NCI-H146 (cell line): ENCODE measurements at places on chromosomes 11 and 22.

DNA sequence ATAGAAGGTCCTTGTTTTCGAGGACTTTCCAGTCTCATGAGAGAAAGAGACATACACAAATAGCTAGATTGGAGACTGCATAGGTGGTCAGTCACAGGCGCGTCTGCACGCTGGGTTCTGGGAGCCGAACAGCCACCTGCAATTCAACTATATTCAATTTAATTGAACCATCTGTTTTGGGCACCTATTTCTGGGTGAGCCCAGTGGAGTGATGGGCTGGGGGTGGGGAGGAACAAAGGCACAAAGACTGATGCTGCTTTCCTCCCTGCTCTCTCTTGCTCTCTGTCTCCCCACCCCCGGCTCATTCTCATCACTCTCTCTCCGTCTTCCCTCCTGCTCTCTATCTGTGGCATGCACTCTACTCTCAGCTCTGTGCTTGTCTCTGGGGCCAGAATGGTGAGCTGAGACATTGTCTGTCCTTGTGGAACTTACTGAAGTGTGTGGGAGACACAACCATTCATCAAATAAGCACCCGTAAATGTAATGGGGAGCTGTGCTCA lies 48.1 kb upstream of the B3GAT1 start:
- DNase-seq, result no peak

DNA sequence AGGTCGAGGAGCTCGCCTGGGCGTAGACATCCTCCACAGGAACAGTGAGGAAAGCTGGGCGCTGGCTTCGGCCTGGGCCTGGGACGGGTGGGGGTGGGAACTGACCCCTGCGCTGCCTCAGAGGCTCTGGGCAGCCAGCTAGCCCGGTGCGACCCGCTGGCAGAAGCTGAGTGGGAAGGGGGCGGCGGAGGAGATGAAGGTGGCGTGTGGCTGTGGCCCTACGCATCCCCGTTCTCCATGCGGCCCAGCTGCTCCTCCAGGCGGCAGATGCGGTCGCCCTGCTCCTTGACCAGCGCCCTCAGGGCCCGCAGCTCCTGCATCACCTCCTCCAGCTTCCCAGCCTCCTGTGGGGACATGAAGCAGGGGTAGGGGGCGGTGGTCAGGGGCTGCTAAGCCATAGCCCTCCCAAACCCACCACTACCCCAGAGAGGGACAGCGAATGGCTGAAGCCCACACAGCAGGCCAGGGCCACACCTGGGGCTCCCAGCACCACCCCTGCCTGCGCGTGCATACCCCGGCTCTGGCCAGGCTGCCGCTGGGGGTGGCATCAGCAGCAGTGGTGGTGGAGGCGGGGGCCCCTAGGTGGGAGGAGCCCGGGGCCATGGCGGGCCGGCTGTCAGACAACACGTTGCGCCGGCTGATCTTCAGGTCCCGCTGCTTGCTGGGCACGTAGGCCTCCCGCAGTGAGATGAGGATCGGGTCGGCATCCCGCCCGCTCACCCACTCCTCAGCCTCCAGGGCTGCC lies 848 bp upstream of the PTPRCAP start:
- no peak for DNase-seq

DNA sequence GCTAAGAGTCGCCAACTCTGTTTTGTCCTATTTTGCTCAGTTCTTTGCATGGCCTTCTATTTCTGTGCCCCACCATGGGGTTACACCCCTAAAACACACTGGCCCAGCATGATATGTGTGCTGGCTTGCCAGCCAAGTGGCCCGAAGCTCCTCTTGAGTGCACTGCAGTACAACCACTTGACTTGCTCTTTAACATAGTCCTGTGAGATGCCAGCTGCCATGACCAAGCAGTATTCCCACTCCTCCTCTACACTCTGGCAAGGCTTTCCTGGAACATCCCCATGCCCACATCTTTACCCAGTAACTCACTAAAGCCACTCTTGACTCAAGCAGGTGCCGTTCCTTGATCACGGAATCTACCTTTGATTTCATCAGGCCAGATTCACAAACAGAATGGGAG lies 102.9 kb upstream of the GAL start:
- no peak for DNase-seq

- DNase-seq, result no peak
Measured at GRCh38 chr11:57111619-57112018, 70.1 kb upstream of the LRRC55 start.

- no peak for DNase-seq
Measured at GRCh38 chr11:130535520-130535919, 87.1 kb downstream of the ADAMTS15 start.

GRCh38 chr11:103877221-103877620 lies 159.2 kb upstream of the DDI1 start:
- DNase-seq, result no peak
